Right renal cortex interstitium (tissue), 3 donors: ENCODE measurements at places on chromosomes 2 and 18. TPM values are rescaled to one million over a fixed set of nuclear protein-coding genes. Genes with fewer than 3 reads are reported as not detected.

DNA sequence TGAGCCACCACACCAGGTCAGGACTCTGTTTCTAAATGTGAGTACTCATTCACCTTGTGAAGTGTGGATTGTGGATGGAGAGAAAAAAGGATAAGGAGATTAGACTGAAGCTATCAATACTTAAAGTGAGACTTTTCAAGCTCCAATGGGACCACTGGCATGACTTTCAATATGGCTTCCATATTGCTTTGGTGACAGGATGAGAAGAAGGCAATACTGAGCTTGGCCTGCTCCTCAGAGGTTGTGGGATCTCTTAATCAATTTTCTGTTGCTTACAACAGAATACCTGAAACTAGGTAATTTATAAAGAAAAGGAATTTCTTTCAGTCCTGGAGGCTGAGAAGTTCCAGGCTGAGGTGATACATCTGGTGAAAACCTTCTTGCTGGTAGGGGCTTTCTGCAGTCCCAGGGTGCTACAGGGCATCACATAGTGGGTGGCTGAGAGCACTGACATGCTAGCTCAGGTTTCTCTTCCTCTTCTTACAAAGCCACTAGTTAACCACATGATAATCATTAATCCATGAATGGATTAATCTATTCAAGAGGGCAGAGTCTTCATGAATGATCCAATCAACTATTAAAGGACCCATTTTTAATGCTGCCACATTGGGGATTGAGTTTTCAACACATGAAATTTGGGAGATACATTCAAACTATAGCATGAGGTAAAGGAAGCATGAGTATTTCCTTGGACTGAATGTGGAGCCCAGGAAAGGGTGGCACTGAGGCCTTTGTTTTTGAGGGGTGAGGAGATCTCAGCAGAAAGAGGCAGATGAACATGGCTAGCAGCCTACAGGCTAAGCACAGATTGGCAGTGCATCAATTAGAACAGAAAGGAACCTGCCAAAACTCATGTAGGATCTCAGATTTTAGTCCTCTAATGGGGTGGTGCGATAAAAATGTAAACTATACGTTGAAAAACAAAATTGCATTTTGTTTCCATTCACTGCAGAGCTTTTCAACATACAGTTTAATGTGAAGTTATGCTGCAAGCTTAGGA, 274.5 kb downstream of the PIK3C3 start:
- no peak for DNase-seq

The ANKRD30B gene
- polyA plus RNA-seq: 0.26 TPM

- no peak for DNase-seq
Observed at GRCh38 chr2:240455647-240456446, 20.4 kb downstream of the GPC1 start.

DNA sequence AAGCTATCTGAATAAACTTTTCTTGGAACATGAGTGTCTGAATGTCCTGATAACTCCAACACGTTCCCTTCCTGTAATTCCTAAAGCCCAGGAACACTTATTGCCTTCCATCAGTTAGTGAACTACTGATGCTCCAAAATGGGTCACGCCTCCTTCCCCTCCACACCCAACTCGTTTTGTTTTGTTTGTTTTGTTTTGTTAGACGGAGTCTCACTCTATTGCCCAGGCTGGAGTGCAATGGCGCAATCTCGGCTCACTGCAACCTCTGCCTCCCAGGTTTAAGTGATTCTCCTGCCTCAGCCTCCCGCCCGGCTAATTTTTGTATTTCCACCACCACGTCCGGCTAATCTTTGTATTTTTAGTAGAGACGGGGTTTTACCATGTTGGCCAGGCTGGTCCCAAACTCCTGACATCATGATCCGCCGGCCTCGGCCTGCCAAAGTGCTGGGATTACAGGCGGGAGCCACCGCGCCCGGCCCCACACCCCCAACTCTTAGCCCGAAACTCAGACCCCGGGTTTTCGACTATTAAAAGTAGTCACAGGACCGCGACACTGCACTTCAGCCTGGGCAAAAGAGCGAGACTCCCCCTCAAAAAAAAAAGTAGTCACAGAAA, 774 bp downstream of the IER3IP1 start:
- DNase-seq: no peak

DNA sequence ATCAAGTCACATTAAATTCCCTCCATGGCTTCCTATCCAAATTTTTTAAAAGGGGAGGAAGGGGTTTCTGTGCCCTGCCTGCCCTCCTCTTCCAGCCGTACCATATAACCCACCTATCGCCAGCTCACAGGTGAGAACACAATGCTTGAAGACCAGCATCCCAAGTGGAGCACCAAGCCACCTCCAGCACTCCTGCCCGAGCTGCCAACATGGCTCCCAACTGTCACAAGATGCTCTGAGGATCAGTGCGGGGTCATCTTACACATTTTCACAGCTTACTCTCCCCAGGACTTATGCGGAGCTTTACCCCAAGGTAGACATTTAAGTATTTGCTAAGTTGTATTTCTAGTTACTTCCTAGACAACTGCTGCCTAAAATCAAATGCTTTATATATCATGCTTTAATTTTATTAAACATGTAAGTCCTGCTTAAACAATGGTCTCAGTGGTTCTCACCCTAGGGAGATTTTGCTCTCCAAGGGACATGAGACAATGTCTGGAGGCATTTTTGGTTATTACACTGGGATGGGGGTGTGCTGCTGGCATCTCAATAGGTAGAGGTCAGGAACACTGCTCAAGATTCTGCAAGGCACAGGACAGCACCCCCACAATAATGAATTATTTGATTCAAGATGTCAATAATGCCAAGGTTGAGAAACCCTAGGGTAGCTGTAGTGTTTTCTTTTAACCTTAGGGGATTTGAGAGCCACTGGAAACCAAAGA, 45.8 kb downstream of the SF3B1 start:
- DNase-seq: no peak

- no peak for DNase-seq
Observed at GRCh38 chr18:25180973-25181548, 170.9 kb downstream of the ZNF521 start.

The DSC3 gene
- polyA plus RNA-seq: 4.4 TPM

DNA sequence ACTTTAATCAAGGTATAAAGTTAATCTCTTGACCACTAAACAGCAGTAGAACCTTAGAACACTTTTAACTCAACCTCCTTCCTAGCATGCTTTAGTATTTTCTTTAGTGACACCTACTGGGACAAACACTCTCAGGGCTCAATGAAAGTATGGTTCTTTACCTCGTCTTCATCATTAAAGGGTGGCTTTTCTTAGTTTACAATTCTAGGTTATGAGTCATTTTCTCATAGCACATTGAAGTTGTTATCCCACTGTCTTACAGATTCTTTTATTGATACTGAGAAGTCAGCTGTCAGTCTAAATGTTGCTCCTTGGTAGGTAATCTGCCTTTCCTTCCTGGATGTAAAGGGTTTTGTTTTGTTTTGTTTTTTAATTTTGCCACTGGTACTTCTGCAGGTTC, 38.0 kb downstream of the SIGLEC15 start:
- no peak for DNase-seq

GRCh38 chr2:44663471-44664073, 277.9 kb upstream of the SIX3 start:
- DNase-seq: no peak

DNA sequence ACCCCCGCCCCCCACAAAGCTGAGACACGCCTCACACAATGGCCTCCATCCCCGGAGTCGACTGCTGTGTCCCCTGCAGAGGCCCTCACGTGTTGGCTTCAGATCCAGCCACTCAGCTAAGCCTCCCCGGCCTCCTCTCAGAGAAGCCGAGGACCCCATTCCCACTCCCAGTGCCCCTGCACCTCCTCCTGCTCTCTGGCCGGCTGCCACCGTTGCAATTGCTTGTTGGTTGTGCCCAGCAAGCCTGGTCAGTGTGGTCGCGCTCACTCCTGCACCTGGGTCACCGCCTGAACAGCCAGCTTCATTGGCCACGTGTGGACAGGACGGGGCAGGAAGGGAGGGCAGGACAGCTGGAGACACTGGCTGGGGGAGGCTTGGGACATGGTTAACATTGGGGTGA, 191.5 kb upstream of the SALL3 start:
- no peak for DNase-seq

The CD8B2 gene
- 0.18 TPM for polyA plus RNA-seq
